ENCODE measurements at places on chromosomes 7 and 10.

- no peak for DNase-seq
Measured at GRCh38 chr10:96457341-96457740, 56.4 kb downstream of the TLL2 start.

GRCh38 chr7:88205179-88205578, 14.7 kb downstream of the SRI start:
- DNase-seq: no peak

DNA sequence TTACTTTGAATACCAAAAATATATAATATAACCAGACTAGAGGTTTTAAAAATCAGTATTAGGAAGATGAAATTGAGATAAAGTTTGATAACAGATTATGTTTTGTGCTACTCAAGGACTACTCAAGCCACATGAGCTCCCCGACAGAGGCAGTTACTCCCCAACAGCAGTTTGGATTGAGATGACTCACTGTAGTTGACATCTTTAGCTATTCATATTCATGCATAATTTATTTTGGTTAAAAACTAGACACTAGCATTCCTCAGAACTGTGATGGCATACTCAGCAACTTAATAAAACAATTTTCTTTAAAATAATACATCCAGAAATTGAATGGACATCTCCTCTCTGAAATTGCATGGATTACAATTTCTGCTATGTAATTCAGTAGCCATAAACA, 19.6 kb downstream of the PCLO start:
- DNase-seq: no peak

DNA sequence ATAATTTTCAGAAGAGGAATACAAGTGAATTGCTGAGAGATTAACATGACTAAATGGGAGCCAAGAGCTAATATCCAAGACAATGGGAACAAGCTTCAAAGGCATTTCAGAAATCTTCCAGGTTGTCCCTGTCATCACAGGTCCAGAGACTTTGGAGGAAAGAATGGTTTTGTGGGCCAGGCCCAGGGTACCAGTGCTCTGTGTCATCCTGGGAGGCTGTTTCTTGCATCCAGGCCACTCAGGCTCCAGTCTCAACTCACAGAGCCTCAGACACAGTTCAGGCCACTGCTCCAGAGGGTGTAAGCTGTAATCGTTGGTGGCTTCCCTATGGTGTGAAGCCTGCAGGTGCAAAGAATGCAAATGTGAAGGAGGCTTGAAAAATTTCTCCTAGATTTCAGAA, 170.4 kb upstream of the NRG3 start:
- DNase-seq: no peak

DNA sequence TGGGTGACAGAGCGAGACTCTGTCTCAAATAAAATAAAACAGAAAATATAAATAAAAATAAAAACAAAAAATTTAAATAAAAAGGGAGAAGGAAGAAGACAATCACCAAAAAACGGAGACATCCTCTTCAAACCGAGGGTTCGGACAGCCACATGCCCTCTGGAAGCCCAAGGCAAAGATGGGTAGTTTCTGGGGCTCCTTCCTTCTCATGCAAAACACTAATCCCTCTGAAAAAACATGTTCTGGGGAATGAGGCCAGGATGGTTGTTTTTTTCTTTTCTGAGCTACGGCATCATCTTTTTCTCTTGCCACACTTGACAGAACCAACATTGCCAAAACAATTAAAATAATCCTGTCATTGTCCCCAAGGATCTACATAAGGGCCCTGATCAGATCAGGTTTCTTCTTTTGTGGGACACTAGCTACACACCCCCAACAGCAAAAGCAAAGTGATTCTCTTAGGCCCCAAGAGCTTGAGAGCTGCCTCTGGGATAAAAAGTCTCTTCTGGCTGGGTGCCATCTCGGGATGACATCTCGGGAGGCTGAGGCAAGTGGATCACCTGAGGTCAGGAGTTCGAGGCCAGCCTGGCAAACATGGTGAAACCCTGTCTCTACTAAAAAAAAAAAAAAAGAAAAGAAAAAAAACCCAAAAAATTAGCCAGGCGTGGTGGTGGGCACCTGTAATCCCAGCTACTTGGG, 14.2 kb upstream of the POR start:
- DNase-seq: no peak

GRCh38 chr7:78333530-78334425, 535.2 kb downstream of the PHTF2 start:
- DNase-seq: no peak

DNA sequence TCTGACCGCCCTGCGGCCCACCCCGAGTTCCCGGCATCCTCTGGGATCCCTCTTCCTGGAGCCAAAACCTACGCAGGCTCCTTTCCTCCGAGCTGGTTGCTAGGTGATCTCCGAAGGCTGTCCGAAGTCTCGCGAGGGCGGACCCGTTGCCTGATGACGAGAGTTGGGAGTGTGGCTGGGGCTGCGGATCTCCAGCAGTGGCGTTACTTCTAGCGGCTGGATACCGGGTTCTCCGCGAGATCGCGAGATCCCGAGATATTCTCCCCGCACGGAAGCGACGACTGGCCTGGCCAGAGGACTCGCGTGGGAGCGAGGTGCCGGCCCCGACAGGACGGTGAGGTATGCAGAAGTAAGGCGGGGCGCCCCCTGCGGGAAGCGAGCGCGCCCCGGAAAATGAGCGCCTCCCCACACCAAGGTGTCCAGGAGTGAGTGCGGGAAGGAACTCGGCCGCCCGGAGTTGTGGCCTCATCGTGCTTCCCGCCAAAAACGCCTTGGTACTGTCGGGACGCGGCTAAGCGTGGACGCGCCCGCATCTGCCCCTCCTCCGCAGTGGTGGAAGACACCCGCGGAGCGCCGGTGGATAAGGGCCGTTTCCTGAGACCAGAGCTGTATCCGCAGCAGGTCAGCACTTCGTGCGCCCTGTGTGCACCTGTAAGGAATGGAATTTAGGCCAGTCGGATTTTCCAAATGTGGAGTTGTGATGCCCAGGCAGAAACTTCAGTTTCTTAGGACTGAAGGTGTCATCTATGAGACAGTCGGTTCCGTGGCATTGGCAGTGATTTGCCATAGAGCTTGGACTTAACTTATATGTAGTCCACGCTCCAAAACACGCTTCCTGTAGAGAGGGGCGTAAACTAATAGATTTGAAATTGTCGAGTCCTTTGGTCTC, at the start of gene AGBL3:
AGBL3 (plus strand) TSS at position 146 of the 889 bp plus-strand sequence. CDS start 1,426 bp downstream, outside the sequence.
- peak; percentile 75 for DNase-seq

DNA sequence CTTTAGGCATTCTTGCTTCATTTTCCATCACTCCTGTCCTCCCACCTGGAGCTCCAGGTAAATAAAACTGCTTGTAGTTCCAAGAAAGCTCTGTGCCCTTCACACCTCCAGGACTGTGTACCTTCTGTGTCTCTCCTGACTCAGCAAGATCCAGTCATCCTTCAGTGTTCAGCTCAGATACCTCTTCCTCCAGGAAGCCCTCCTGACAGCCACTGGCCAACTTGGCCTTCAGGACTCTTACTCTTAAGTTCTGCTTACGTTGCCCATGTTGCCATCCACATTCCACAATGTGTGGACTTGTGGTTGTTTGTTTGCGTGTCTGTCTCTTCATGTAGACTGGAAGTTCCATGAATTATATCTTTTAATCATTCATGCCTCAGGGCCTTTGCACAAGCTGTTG, 48.0 kb downstream of the SORCS3 start:
- DNase-seq: no peak

- DNase-seq: no peak
Measured at GRCh38 chr7:101507791-101508252, 121.3 kb downstream of the MYL10 start.

GRCh38 chr10:114953047-114953446, 15.1 kb downstream of the TRUB1 start:
- no peak for DNase-seq

- no peak for DNase-seq
Measured at GRCh38 chr7:138843632-138844580, 45.9 kb upstream of the ATP6V0A4 start.

GRCh38 chr7:156640949-156641485, 443 bp downstream of the RNF32 start:
- DNase-seq: peak; percentile 21

DNA sequence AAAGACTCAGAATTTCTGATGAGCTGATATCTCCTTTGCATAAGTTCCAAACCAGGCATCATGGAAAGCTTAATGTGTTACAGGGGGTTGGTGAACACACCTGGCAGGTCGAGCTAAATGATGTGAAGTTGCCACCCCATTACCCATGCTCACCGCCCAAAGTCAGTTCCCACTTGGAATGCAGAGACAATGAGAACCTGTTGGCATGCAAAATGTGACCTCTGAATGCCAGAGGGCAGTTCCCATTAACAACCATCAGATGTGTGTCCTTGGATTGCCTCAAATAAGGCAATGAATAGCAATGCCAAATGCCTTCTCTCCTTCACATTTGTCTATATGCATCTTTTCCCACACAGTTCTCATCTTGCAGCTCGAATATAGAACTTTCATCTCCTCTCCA, 190.7 kb downstream of the CDCA7L start:
- no peak for DNase-seq

DNA sequence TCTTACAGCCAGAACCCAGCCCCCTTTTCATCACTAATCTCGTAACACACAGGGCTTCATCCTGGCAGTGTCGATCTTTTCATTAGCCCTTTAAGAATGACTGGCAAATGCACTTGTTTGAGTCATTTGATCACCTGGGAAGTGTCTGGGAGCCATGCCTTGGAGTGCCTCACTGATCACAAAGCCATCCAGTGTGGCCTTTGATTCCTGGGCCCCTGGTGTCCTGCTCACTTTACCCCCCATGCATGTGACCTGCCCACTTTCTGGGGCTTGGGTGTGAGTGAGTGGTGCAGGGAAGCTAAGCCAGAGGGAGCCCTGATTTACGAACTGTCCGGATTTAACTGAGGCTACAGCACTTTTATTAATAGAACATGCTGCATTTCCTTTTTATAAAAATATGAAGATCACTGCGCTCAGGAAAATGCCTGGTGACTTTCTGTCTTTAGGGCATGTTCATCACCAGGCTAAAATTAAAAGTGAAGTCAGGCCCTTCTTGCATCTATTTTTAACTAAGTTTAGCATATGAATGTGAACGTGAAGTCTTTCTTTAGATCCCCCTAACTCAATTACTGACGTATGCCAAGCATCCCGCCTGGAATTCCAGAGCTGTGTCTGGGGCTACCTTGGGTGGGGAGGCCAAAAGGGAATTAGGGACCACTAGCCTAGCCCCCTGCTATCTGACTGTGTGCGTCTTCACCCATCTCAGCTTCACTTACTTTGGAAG, 23.6 kb downstream of the RBM20 start:
- DNase-seq: no peak

DNA sequence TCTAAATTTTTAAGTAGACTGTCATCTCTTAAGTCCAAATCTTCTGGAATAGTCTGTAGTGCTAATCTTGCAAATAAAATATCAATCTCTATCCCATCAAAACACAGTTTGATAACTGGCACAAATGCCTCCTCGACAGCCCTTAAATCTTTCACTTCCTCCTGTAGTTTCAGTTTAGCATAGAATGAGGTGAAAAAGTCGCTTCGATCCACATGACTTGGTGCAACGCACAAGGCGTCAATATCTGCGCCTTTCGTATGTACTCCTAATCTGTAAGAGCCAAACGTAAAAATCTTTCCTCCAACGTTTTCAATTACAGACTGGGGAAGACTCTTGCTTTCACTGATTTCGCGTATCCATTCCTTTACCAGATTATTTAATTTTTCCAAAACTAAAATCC, 603 bp downstream of the PAPOLB start:
- no peak for DNase-seq

DNA sequence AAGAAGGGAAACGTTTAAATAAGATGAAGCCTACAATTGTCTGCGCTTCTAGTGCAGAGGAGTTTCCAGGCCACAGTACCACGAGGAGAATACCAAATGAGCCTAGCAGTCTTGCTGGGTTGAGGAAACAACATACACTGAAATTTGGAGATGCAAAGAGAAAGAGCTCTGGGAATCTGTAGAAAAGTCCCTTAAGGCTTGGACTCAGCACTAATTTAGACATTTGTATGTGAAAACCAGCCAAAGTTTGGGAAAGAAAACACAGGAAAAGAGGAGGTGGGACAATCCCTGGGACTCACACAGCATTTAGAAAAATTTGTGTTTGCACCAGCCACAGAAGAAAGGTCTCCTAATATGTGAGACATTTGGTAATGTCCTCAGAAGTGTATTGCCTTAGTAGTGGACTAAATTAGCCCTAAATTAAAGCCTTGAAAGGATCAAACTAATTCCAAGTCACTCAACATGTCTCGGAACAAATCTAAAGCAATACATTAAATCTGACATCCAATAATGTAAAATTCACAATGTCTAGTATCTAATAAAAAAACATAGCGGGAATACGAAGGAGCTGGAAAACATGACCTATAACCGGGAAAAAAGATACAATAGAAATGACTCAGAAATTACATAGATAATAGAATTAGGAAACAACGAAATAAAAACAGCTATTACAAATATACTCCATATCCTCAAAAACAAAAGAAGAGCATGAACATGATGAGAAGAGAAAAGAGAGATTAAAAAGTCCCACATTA, 187.1 kb upstream of the NAMPT start:
- no peak for DNase-seq

DNA sequence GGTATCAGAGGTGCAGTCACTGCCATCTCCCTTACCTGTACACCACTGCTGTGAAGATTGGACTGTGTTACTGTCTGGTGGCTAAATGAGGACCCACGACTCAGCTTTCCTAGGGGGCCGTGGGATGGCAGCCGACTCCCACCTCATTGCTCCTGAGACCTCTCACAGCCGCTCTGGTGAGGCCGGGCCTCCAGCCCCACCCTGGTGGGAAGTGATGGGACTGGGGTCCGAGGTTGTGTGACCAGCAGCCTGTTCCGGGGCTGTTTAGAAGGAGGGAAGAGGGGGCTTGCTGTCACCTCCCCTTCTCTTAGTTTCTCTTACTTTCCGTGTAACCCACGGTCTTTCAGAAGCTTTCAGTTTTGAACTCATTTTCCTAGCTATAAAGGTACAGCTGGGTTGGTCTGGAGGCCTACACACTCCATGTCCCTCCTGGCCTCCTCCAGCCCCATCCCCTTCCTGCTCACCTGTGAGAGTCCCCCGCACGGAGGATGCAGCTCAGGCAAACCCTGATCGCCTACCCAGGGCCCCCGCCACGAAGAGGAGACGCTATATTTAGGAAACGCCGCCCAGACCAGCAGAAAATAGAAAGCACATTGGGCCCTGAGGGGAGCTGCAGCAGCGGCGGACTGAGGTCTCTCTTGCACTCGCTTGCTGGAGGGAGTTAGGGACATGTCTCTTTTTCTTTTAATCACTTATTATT, 4.6 kb downstream of the EMX2 start:
- DNase-seq: no peak

All from activated T-helper 9 cell treated with anti-CD3 and anti-CD28 coated beads, Interleukin-2, amount 50 U/mL, for 16 hours (primary cell).